Omental fat pad (tissue), 4 donors: ENCODE measurements at places on chromosomes 13 and 19. TPM values are rescaled to one million over a fixed set of nuclear protein-coding genes. Genes with fewer than 3 reads are reported as not detected.

DNA sequence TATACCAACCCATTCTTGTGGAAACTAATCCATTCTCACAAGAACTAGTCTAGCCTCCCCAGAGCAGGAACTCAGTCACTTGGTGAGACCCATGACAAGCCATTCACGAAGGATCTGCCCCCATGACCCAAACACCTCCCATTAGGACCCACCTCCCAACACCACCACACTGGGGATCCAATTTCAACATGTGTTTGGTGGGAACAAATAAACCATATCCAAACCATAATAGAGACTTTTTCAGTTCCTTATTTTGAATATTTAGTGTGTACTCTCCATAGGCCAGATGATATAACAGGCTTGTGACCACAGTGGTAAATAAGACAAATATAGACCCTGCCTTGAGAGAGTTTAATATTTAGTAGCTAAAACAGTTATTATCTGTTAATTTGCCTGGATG, 227.5 kb upstream of the SERP2 start:
- no peak for DNase-seq

DNA sequence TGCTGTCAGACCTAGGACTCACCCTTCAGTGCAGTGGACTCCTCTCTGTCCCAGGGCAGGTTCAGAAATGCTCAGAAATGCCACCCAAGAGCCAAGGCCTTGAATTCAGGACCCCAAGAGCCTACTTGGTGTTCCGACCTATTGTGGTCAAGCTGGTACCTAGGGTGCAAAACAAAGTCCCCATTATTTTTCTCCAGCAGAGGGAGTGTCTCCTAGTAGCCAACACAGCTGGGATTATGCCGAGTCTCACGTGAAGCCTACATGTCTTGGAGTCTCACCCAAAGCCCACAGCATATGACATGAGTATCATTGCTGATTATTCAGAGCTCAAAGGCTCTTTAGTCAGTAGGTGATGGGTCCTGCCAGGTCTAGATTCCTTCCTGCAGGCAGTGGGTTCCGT, 671.1 kb upstream of the SPRY2 start:
- DNase-seq: no peak

DNA sequence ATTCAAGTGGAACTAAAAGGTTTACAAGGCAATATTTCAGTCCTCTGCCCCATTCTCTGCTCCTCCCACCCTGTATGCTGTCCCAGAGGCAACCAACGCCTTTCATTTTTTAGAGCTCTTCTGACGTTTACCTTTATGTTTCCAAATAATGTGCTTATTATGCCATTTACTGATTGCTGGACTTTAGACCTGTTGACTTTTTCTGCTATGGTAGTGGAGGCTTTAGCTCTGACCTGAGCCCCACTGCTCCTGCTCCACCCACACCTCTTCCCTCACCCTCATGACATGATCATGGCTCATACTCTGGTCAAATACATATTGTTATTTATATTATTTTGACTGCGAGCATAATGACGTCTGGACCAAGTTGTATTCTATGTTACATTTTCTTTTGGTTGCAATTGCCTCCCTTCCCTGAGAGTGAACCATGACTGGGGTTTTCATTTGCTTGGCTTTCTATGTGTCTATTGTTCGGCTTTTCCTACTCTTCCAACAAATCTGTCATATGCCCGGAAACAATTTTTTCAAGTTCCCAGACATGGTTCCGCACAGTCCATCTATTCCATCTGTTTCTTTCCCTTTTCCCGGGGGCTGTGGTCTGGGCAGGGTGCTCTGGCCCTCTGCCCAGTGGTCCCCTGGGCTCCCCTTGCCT, 31.4 kb upstream of the GJB6 start:
- DNase-seq: no peak

The CEBPA gene
- 100 TPM for total RNA-seq

- DNase-seq: no peak
Observed at GRCh38 chr19:15651791-15652190, 11.1 kb downstream of the CYP4F3 start.

DNA sequence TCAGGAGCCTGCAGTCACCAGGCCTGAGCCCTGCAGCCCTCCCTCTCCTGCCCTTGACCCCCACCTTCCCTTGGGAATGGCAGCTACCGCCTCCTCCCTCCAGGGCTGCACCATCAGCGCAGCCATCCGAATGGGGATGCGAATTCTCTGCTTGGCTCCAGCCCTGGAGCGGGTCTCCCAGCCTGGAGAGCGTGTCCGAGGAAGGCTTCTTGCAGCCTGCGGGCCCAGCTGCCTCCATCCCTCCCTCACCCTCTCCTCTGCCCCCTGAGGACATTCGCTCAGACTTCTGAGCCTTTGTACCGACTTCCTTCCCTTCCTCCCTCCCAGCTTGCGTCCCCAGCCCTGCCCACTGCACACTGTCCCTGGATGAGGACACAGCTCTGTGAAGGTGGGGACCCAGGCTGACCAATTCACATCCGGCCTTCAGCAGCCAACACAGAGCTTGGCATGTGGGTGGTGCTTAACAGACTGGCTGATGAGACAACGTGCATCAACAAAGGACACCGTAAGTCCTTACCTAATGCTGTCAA, 6.0 kb upstream of the NKPD1 start:
- DNase-seq: no peak

GRCh38 chr13:51675385-51675784, 91.1 kb downstream of the WDFY2 start:
- no peak for DNase-seq

DNA sequence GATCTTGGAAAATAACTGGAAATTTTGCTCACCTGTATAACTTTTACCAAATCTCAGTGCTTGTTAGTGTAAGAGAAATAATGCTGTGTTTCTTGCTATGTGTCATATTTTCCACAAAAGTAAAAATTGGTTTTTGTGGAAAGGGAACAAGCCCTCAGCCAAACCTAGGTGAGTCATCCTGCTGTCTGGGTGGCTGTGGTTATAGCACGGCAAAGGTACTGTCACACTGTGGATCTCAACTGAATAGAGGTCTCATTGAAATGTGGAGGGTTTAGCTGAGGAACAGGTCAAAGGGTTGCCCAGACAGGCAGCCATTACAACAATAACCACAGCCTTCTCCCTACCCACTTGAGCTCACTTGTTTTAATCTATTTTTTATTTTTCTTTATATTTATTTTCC, 338.8 kb upstream of the DACH1 start:
- no peak for DNase-seq

The TMEM59L gene
- total RNA-seq: 0.79 TPM

- DNase-seq: no peak
Observed at GRCh38 chr19:31943191-31943661, 402.2 kb upstream of the ZNF507 start.

The FFAR2 gene
- total RNA-seq: 4.4 TPM
